DMS79 treated with DMSO at 0.1 percent for 48 hours (cell line): ENCODE measurements at places on chromosomes 7 and 10.

DNA sequence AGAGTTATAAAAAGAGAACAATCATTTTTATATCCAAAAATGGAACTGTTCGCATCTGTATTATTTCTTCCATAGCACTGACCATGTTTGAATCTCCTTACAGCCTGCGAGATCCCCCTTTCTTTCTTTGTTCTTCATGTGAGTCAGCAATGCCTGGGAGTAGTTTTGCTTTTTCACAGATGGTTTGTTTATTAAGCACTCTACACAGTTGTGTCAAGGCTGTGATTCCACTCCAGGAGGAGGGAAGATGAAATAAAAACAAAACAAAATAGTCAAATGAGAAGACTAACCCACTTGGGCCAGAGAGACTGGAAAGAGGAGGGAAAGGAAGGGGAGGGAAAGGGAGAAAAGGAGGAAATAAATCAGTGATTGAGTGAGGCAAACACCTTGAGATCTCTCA is 7.8 kb downstream of the LIPF start:
- peak; percentile 2 for DNase-seq

DNA sequence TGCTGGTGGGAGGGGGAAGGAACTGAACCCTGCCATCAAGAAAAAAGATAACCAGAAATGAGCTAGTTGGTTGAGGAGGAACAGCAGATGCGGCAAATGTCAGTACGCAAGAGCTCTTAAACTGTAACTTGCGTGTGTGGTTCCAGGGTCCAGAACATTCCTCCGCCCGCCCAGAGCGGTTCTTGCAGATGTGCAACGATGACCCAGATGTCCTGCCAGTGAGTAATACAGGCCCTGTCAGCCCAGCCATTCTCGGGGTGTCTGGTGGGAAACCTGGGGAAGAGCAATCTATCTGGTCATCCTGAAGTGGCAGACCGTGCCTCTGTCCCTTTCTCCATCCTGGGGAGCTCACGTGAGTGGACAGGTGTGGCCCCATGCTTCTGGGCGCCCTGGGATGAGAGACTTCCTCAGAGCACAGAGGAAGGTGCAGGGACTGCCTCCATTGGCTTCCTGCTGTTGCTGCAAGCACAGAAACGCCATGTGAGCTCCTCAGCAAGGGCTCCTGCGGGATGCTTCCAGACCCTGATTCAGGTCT is 50.5 kb upstream of the ZMIZ2 start:
- DNase-seq: no peak

DNA sequence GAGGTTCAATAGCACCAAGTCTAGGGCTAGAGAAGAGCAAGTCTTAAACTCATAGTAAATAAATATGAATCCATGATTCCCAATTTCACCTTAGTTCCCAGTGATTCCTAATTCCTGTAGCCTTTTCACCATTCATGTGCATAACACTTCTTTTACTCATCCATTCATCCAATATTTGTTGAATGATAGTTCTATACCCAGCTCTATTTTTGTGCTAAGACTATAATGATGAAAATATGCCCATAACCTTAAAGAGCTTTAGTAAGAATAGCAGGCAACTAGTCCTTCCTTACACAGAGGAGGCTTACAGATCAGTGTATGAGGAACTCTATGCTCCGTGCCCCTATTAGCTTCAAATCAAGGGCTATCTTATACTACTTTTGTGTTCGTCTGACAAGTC is 280.2 kb upstream of the CHRM2 start:
- DNase-seq: no peak

GRCh38 chr10:77417806-77418640 is 219.6 kb downstream of the KCNMA1 start:
- no peak for DNase-seq

- no peak for DNase-seq
These were observed 74.9 kb downstream of the PCGF5 start for GRCh38 chr10:91295346-91295745.

- DNase-seq: no peak
These were observed 41.9 kb downstream of the ENO4 start for GRCh38 chr10:116891208-116891607.

DNA sequence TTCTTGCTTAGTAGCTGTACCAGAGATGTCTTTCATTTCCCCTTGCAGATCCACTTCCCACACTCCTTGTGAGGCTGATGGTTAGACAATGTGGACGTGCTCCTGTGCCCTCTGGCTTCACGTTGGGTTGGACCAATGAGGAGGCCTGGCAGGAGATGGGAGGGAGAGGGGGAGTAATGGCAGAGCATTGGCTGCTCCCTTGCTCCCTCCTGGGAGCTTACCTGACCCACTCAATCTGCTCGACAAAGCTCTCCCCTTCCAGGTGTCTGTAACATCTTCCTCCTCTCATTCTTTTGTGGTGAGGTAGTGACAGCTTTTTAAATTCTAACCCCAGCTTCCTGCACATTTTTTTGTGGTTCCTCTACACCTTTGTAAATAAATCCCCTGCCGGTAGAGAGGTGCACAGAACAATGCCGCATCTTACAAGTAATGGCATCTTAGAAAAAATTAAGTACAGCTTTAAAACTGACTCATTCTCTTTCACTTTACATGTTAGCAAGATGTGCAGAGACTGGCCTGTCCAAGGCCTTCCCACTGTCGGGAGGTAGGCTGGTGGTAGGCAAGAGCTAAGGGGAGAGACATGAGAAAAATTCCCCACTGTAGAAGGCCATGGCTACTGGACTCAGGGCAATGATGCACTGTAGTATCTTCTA is 134.3 kb downstream of the HTR7 start:
- no peak for DNase-seq

DNA sequence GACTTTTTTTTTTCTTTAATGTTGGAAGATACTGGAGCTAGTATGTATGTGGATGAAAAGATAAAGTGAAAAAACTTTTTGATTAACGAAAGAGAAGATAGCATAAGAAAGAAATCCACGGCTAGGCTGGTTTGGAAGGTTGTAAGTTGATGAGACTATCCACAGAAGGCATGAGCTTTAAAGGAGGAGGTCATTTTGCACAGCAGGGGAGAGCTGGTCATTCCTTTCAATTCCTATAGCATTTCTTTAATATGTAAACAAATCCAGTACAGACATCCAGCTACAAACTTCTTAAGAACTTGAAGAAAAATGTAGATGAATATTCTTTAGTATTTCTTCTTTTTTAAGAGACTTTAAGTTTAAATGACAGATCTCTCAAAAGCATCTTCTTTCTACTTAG is 281.3 kb downstream of the CACNA2D1 start:
- DNase-seq: no peak

- no peak for DNase-seq
These were observed 11.0 kb downstream of the LLCFC1 start for GRCh38 chr7:142950235-142950634.

- DNase-seq: no peak
These were observed 117.9 kb upstream of the AGR3 start for GRCh38 chr7:16999541-17000267.

GRCh38 chr10:44947371-44948152 is 12.0 kb upstream of the RASSF4 start:
- no peak for DNase-seq

DNA sequence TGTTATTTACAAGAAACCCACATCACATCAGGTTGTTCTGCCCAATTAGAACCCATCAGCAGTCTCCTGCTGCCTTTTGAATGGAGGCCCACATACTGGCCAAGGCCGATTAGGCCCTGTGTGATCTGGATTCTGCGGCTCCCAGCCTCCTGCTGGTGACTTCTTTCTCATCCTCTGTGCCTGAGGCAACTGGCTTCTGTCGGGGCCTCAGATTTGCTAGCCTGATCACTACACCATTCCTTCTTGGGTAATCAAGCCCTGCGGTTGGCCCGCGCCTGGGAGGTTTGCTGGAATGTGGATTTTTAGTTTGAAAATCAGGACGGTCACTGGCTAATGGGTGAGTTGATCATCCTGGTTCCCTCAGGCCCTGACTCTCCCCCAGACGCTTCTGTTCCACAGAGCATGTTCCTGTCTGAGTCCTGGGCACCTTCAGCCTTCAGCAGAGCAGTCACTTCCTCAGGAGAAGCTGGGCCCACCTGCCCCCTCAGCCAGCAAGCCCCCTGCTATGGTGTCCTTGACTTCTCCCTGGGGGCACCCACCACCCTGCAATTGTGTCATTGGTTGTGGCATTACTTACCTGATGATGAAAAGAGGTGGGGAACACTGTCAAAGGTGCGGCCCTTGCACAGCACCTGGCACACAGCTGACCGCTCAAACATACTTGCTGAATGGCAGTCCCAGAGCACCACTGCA is 207.6 kb downstream of the PHTF2 start:
- DNase-seq: no peak

- DNase-seq: no peak
These were observed 42.4 kb downstream of the SORBS1 start for GRCh38 chr10:95518455-95519452.

DNA sequence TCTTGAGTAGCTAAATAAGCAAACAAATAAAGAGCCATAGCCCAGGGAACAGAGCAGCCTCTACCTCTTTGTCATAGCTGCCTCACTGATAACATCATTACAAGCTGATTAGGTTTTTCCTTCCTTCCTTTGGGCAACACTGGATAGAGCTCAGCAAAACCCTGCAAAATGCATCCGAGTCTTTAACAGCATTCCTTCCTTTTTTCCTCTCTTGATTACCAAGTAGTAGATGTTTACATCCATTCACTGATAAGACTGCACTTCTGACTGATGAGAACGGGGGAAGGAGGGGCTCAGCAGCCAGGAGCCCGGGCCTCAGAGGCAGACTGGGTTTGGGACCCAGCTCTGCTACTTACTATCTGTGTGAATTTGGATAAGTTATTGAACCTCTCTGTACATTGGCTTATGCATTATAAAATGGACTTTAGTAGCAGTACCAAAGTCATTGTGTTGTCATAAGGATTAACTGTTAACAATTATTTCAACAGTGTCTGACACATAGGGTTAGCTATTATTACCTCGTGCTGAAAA is 214.2 kb downstream of the ANK3 start:
- no peak for DNase-seq

DNA sequence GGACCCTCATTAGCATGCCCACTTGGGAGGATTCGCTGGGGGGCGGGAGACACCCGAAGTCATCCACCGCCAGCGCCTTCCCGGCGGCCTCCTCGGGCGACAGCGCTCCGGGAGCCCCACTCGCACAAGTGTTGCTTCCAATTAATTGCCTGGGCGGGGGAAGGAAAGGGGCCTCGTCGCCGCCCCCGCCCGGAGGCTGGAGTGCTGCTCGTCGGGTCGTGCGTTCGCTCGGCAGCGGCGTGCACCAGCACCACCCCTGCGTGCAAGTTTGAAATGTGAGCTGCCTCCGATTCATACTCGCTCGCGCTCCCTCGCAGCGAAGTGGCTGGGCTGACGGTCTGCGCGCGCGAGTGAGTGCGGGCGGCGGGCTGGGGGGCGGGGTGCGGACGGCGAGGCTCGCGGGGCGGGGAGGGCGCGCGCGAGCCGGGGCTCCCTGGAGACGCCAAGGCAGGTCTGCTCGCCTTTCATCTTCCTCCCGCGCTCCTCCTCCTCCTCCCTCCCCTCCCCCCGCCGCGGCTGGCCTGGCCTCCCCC is 104.6 kb upstream of the PPIF start:
- peak; percentile 32 for DNase-seq
